Activated CD4-positive, alpha-beta memory T cell treated with anti-CD3 and anti-CD28 coated beads, Interleukin-2, amount 10 ng/mL, durations not matched to agents 7 days and 5 days (primary cell): ENCODE measurements at places on chromosomes 3 and 15.
A peak's percentile ranks its signal among the peaks of the same experiment; 100 is the strongest.

- DNase-seq: no peak
Measured at GRCh38 chr3:143328451-143328850, 208.9 kb downstream of the CHST2 start.

DNA sequence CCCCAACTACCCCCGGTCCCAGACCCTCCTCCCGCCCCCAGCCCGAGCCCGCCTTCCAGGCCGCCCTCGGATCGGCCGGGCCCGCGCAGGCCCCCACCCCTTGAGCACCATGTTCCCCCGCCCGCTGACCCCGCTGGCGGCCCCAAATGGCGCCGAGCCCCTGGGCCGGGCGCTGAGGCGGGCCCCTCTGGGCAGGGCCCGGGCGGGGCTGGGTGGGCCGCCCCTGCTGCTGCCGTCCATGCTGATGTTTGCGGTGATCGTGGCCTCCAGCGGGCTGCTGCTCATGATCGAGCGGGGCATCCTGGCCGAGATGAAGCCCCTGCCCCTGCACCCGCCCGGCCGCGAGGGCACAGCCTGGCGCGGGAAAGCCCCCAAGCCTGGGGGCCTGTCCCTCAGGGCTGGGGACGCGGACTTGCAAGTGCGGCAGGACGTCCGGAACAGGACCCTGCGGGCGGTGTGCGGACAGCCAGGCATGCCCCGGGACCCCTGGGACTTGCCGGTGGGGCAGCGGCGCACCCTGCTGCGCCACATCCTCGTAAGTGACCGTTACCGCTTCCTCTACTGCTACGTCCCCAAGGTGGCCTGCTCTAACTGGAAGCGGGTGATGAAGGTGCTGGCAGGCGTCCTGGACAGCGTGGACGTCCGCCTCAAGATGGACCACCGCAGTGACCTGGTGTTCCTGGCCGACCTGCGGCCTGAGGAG is 472 bp downstream of the CHST14 start:
- DNase-seq: peak; percentile 41

DNA sequence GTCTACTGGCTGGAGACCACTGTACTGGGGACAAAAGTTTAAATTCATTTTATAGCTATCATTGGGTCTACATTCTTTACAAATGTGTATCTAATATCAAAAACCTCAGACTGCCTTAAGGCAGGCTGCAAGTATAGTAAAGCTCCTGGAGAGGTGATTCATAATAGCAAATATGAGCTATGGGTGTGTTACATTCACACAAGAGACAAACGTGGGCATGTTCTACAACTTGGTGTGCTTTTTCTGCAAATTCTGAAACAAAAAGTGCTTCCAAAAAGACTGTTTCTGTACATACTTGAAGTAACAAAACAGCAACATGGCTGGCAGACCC is 1101.4 kb downstream of the ROBO1 start:
- DNase-seq: no peak

DNA sequence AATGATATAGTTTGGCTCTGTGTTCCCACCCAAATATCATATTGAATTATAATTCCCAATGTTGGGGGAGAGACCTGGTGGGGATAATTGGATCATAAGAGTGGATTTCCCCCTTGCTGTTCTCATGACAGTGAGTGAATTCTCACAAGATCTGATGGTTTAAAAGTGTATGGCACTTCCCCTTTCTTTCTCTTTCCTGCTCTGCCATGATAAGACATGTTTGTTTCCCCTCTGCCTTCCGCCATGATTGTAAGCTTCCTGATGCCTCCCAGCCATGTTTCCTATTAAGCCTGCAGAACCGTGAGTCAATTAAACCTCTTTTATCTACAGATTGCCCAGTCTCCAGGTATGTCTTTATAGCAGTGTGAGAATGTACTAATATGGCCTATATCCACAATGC is 126.7 kb upstream of the GMNC start:
- DNase-seq: no peak

DNA sequence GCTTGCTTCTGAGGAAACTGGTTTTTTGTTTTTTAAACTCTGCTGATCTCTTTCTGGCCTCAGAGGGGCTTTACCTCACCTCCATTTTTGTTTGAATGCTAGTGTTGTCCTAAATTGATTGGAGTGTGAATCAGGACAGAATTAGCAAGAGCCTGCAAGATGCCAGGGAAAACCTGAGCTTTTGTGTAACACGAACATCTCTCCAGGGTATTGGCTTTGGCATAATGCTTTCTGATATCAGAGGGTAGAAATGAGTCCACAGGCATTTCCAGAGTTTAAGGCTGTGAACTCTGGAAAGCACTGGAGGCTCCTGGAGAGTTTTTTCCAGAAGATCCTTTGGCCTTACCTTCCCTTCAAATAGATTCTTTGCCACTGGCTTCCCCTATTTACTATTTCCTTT is 87.1 kb downstream of the WDR76 start:
- no peak for DNase-seq
